ENCODE measurements at places on chromosomes 6 and 20. TPM values are rescaled to one million over a fixed set of nuclear protein-coding genes. Genes with fewer than 3 reads are reported as not detected.

- no peak for DNase-seq
Observed at GRCh38 chr6:101937108-101937507, 543.6 kb downstream of the GRIK2 start.

DNA sequence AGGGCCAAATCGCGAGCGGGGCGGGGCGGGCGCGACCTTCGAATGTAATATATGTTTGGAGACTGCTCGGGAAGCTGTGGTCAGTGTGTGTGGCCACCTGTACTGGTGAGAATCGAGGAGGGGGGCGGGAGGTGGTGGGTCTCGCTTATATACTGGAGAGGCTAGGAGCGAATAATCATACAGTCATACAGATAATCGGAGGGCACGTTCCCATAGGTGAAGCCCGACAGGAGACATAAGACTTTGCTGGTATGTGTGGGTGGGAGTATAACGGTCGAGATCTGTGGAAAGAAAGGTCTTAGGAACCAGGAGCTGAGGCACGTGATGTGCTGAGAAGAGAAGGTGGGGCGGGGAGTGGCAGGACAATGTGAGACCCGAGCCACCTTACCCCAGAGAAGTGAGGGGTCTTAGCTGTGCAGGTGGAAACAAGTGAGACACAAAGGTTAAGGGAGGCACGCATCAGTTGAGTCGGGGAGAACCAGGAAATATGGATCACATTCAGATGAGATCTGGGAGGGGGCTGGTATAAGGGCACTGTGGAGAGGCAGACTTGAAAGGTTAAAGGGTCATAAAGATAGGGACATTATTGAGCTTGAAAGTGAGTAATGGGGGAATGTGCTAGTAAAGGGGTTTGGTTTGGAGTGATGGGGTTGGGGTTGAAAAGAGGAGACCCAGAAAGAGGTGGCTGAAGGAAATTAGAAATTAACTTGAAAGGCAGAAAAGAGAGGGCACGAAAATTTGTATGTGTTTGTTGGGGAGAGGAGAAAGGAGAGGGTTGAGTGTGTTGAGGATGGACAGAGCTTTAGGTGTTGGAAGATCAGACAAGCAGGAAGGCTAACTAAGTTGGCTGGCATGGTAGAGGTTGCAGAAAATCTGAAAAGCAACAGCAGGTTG, 589 bp downstream of the RNF5 start:
- peak; percentile 41 for DNase-seq

DNA sequence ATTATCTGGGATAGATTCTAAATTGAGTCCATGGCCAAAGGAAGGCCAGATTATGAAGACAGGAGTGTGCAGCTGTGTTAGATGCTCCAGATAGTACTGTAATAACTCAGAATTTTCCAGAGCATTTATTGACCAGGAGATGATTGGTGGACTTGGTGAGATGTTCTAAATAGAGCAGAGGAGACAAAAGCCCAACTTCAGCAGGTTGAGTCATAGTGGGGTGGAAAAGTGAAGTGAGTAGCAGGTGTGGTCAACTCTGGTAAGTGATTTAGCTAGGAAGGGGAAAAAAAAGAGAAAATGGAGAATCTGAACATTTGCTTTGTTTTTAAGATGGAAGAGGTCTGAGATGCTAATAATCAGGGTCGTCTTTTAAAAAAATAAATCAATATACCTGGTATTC, 227.4 kb downstream of the TMEM200A start:
- no peak for DNase-seq

Gene RAD21L1
- not detected for total RNA-seq

Gene MPIG6B
- not detected for total RNA-seq

DNA sequence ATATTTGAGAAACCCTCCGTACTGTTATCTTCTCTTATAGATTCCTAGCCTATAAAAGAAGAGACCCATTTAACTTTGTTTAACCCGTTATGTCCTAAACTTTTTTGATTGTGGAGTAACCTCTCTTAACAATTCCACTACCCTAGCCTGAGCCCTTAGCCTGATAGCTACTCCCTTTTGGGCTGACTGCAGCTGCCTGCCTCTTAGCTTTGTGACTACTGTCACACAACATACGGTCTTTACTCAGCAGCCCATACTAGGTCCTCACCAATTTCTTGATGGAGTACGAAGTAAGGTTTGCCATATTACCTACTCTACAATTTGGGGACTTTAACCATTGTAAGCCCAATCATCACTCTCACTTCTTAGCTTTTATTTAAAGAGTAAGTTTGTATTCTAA, 72.7 kb downstream of the QRSL1 start:
- no peak for DNase-seq

- DNase-seq: no peak
Observed at GRCh38 chr6:130661077-130661476, 166.1 kb upstream of the SMLR1 start.

- DNase-seq: no peak
Observed at GRCh38 chr20:10665027-10665561, 8.7 kb downstream of the JAG1 start.

Gene PRR3
- 3.5 TPM for total RNA-seq

DNA sequence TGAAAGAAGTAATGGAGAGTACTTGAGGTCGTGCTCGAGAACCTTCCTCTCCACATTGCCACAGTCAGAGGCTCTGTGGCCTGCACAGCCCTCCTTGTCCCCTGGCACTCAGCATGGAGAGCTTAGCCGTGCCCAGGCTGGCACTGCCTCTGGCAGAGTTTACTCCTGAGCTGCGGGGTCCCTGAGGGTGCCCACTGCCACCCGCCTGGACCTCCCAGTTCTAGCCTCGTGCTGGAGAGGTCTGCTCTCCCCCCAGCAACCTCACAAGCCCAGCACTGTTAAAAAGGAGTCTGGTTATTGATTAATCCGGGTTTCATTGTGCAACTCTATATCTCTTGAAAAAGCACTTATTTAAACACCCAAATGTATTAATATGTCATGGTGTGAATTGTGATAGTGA, 226.8 kb downstream of the TMEM242 start:
- DNase-seq: no peak

GRCh38 chr20:9637889-9638288, 123.5 kb downstream of the LAMP5 start:
- DNase-seq: no peak

DNA sequence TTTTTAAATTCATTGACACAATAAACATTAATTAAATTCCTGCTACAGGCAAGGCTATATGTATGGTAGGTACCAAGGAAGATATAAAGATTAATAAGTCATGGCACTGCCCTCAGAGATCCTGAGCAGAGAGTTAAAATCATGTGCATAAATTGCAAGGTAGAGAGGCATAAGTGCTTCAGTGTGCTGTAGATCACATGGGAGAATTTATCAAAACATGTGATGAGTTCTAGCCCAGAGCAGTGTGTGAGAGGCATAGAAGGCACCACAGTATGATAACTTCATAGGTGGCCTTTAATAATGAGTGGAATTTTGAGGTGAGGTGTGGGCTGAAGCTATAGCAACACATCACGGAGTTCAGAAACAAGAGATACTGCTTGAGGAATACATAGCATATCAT, 465.9 kb upstream of the RNF217 start:
- no peak for DNase-seq

Gene GLP1R
- total RNA-seq: not detected

DNA sequence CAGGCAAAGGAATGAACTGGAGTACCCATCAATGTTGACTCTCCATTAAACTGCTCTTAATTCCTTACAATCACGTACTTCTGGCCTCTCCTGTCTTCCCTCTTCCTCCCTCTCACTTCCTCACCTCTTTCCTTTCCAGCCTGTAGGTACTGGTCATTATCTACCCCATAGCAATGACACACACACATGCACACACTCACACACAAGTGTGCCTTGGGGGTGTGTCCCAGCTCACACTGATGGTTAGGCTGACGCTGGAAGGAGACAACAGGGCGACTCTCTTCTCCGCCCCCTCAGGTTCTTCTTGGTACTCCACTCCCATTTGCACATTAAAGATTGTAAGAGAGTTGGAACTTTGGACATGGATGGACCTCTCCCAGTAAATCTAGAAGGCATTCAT, 14.0 kb upstream of the SERPINB9 start:
- no peak for DNase-seq

- DNase-seq: no peak
Observed at GRCh38 chr6:20135677-20136268, 76.5 kb downstream of the MBOAT1 start.

Gene C6orf15
- not detected for total RNA-seq

DNA sequence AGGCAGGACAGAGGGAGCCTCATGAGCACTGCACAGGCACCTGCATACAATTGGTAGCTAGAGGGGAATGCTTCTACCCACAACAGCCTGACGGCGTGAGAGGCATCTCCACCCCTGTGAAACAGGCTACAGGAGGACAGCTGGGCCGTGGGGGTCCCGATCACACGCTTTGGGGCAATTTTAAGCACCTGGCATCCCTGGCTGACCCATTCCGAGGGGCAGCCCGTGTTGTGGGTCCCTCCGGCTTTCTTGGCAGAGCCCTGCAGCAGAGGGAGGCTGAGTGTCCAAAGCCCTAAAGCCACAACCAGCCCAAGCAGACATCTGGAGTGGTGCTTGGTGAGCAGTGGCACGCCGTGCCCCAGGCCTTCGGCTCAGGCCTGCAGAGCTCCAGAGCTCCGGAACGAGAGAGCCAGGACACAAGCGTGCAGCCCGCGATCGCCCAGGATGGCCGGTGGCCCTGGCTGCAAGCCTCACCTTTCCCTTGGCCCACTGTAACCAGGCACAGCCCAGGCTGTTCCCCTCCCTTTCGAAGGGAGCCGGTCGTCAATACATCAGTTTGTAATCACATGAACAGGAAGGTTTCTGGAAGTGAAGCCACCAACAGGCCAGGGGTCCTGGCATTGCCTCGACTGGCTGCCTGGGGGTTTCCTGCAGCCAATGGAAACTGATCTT, 81.4 kb downstream of the DLL1 start:
- no peak for DNase-seq

- DNase-seq: no peak
Observed at GRCh38 chr20:35571555-35571954, 29.7 kb downstream of the ERGIC3 start.

Gene IL17A
- total RNA-seq: not detected

GRCh38 chr20:25579081-25579770, 6.1 kb downstream of the NINL start:
- DNase-seq: no peak

GRCh38 chr6:102387326-102388033, 994.0 kb downstream of the GRIK2 start:
- no peak for DNase-seq

GRCh38 chr6:140311146-140311545, 936.7 kb upstream of the CITED2 start:
- no peak for DNase-seq

- DNase-seq: no peak
Observed at GRCh38 chr20:62354811-62355341, 12.2 kb downstream of the LAMA5 start.

Gene LGSN
- not detected for total RNA-seq

Measured in dermis blood vessel endothelial cell (primary cell).